T-helper 17 cell (primary cell): ENCODE measurements at places on chromosomes 4 and X.

DNA sequence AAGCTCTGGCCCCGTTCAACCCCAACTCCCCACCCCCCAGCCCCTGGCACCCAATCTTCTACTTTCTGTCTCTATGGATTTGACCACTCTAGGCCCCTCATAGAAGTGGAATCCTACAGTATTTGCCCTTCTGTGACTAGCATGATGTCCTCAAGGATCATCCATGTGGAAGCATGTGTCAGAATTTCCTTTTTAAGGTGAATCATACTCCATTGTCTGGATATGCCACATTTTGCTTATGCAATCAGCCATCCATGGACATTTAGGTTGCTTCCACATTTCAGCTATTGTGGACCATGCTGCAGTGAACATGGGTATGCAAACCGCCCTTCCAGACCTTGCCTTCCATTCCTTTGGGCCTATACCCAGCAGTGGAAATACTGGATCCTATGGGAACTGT is 15.5 kb downstream of the CCNQ start:
- DNase-seq = no peak

- DNase-seq = no peak
Measured at GRCh38 chrX:110041980-110042379, 39.1 kb downstream of the TMEM164 start.

GRCh38 chr4:87262886-87263285 is 42.5 kb upstream of the KLHL8 start:
- no peak for DNase-seq

GRCh38 chr4:127309369-127310102 is 323.2 kb upstream of the INTU start:
- no peak for DNase-seq

DNA sequence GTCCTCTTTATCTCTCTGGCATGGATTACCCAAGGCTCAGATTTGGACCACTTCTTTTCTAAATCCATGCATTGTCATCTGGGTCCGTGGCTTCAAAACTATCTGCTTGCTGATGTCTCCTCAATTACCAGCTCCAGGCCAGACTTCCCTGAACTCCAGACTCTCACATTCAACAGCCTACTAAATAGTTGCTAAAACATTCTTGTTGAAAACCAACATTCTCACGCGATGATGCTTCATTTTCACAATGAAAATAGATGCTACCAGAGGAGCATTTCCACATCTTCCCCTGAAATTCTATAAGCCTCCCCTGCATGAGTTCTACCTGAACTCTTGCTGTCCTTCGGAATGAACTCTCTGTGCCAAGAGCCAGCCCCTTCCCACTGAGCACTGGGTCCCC is 5.2 kb upstream of the TLR6 start:
- no peak for DNase-seq
